ENCODE measurements at places on chromosomes 3 and 15.

DNA sequence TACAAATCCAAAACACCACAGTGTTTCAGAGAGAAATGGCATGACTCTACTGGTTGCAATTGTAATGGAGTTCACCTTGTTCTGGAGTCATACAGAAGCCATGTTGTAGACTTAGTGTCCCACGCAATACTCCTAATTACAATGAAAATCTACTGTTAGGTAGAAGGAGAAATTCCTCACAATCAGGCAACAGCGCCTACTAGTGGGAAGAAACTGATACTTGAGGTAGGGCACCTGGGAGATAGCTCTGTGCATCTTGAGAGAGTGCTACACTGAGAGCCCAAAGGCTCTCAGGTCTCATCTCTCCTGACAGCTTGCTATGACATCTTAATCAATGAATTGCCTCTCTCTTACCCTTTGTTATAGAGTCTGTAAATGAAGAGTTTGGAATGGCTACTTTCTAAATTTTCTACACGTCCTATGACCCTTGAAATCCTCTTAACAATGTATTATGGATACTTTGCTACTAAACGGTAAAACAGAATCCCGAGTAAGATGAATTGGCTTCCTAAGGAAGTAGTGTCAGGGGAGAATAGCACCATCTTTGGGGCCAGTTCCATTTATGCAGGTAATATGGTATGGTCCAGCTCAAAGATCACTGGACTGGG lies 422.7 kb upstream of the TPRG1 start:
- H3K4me3 ChIP-seq, result no peak overlapping the region
- no peaks in the 10 kb centered on the region for H3K27me3 ChIP-seq
- no peaks in the 10 kb centered on the region for H3K36me3 ChIP-seq
- no peak for DNase-seq
- no peak overlapping the region for H3K27ac ChIP-seq

DNA sequence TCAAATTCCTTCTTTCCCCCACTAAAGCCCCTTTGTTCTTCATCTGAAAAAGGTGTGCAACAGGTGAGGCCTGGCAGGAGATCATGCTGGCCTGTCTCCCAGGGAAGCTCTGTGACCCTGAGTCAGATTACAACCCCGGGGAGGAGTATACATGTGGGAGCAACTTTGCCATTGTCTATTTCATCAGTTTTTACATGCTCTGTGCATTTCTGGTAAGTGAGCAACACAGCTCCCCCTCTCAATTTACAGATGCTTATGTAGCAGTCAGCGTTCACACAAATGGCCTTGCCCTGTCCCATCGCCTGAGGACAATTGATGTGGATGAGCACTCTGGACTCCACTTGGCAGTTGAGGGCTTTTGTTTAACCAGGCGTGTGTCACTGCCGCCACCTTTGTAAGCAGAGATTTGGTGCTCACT lies 70.4 kb downstream of the CHDH start:
- no peak for DNase-seq
- H3K4me3 ChIP-seq, result no peak overlapping the region
- no peaks in the 10 kb centered on the region for H3K36me3 ChIP-seq
- H3K4me1 ChIP-seq, result peaks cover 25% of the 10 kb centered on the region

GRCh38 chr3:69161587-69162307 lies 39.4 kb upstream of the LMOD3 start:
- no peaks in the 10 kb centered on the region for H3K36me3 ChIP-seq
- H3K27me3 ChIP-seq, result no peaks in the 10 kb centered on the region
- H3K4me3 ChIP-seq, result no peak overlapping the region
- no peaks in the 10 kb centered on the region for H3K4me1 ChIP-seq
- no peak overlapping the region for H3K27ac ChIP-seq
- DNase-seq, result no peak

DNA sequence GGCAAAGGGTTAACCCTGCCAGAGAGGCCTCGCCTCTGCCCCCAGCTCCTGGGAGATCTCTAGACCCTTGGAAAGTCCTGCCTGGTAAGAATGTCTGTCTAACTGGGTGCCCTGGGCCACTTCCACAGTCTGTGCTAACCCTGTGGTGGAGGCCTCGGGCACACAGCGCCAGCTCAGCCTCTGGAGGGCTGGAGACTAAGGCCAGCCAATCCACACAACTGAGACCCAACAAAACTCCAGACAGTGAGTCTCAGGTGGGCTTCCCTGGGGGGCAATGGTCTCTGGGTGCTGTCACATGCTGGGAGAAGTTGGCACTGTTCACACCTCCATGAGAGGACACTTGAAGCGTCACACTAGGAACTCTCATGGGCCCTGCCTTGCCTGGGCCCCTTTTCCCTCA lies 19.5 kb downstream of the ZXDC start:
- no peaks in the 10 kb centered on the region for H3K27me3 ChIP-seq
- H3K4me3 ChIP-seq, result no peak overlapping the region
- no peak overlapping the region for H3K27ac ChIP-seq

GRCh38 chr15:66171841-66172240 lies 81.7 kb downstream of the MEGF11 start:
- no peaks in the 10 kb centered on the region for H3K4me1 ChIP-seq
- H3K27ac ChIP-seq, result no peak overlapping the region
- DNase-seq, result no peak

Measured in vagina (tissue), 2 donors.